Activated CD8-positive, alpha-beta memory T cell treated with anti-CD3 and anti-CD28 coated beads for 1 hour (primary cell): ENCODE measurements at places on chromosomes 5 and 9.

- DNase-seq: no peak
Measured at GRCh38 chr5:169344629-169345028, 43.7 kb upstream of the SLIT3 start.

DNA sequence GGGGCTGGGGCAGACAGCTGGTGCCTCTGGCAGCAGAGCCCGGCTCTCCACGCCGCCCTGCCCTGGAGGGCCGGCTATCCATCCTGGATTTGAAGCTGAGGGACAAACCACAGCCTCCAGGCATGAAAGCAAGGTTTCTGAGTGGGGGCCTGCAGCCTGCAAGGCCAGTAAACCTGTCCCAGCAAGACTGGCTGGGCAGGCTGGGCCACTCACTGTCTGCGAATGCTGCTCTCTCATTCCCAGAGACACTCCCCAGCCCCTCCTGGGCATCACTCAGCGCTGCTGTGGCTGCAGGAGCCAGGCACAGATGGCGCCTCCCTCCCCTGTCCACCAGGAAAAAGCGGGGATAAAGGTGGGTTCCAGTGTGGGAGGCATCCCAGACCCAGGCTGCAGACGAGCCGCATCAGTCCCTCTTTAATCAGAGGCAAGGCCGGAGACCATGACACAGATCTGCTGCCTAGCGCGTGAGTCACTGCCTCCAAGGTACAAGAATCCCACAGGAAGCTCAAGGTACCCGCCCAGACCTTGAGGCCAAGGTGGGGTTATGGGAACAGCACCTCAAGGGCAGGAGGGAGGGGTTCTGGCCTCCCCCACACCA lies 118.0 kb downstream of the VAV2 start:
- DNase-seq: no peak

GRCh38 chr5:54736003-54736797 lies 218.6 kb downstream of the SNX18 start:
- DNase-seq: no peak

- no peak for DNase-seq
Measured at GRCh38 chr5:135553688-135554462, 18.1 kb upstream of the NEUROG1 start.

DNA sequence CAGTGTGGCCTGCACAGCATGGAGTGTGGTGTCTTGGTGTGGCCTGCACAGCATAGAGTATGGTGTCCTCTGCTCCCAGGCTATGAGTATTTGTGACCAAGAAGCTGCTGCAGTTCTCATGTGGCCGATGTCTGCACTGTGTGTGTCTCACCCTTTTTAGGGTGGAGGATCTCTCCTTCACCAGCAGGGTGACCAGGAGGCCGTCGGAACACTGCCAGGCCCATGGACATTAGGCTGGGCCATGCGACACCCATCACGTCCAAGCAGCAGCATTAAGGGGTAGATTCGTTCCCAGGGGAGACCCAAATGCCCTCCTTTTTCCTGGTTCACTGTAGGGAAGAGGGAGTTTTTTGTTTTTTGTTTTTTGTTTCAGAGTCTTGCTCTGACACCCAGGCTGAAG lies 115.3 kb upstream of the SPIN1 start:
- DNase-seq: no peak
